ENCODE measurements at places on chromosomes 5 and 9.

DNA sequence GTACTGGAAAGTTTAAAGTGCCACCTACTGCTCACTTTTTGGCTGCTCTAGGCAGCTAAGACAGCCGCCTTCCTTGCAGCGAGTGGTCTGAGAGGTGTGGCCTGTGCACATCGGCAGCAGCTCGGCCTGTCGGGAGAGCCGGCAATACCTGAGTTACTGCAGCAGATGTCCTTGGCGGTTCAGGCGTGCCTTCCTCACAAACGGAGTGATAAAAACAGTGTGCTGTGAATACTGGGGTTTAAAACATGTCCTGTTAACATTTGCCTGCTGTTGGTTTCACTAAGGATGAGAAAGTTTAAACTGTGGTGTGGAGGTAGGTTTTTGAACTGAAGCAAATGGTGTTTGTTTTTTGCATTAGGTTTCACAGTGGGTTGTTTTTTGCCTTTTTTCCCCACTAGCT is 12.9 kb downstream of the TRAF2 start:
- no peak for DNase-seq

GRCh38 chr5:157471709-157472108 is 11.7 kb downstream of the NIPAL4 start:
- DNase-seq: peak; percentile 31

- no peak for DNase-seq
These were observed 3.6 kb downstream of the IQGAP2 start for GRCh38 chr5:76406673-76407072.

GRCh38 chr5:120151181-120151580 is 312.9 kb upstream of the PRR16 start:
- no peak for DNase-seq

- DNase-seq: peak; percentile 65
These were observed 373.5 kb downstream of the DTWD2 start for GRCh38 chr5:118614731-118615456.

All from fibroblast of lung (primary cell).